ENCODE measurements at places on chromosomes 4 and X. TPM values are rescaled to one million over a fixed set of nuclear protein-coding genes. Genes with fewer than 3 reads are reported as not detected.

DNA sequence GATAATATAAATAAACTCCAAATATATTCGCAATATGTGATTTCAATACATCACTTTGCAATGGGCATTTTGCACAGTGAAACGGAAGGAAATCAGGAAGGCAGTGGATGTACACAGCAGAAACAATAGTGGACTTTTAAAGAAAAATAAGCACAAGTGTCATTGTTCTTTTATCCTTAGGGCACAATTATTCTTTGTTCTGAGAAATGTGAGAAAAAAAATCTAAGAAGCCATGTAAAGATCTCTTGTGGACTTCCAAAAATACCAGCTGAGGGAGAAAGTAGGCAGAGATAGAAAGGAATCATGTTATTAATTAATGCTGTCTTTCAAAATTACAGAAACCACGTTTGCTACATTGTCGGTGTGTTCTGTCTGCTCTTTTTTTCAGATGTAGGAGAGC, 17.6 kb upstream of the PRRG1 start:
- H3K4me1 ChIP-seq: no peaks in the 10 kb centered on the region
- DNase-seq: no peak
- H3K27me3 ChIP-seq: no peaks in the 10 kb centered on the region
- H3K4me3 ChIP-seq: no peak overlapping the region
- H3K27ac ChIP-seq: no peak overlapping the region
- H3K36me3 ChIP-seq: no peaks in the 10 kb centered on the region

DNA sequence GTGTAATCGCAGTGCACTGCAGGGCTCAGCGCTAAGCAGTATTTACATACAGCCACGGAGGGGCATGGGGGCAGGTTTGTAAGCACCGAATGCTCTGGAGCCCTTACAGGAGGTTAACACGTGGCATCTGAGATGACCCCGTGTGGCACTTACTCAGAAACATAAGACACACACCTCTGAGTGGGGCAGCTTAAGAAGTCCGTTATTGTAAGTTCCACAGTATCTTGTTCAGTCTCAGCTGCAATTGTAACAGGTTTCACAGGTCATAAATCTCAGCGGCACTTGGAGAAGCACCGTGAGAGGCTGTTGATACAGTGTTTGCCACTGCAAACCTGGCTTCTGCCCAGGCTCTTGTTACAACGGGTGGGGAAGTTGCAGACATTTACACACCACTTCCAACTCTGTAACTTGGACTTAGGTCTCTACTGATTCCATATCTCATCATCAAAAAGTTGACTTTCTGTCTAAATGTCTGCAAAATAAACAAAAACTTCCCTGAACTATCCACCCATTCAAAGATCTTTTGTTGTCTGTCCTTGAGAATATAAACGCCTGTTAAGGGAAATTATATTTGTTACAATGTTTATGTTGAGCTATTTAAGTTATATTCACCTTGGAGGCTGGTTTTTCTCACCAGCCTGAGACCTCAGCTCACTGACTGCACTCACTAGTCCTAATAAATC, 10.3 kb downstream of the CPLX1 start:
- no peak for DNase-seq
- no peaks in the 10 kb centered on the region for H3K4me1 ChIP-seq
- H3K36me3 ChIP-seq: no peaks in the 10 kb centered on the region
- peaks cover 52% of the 10 kb centered on the region for H3K27me3 ChIP-seq
- no peak overlapping the region for H3K27ac ChIP-seq

EFHC2 gene
- total RNA-seq: 0.32 TPM

GRCh38 chr4:107838861-107839565, 14.3 kb downstream of the SGMS2 start:
- H3K36me3 ChIP-seq: no peaks in the 10 kb centered on the region
- no peaks in the 10 kb centered on the region for H3K27me3 ChIP-seq
- no peaks in the 10 kb centered on the region for H3K4me1 ChIP-seq
- no peak overlapping the region for H3K4me3 ChIP-seq

DNA sequence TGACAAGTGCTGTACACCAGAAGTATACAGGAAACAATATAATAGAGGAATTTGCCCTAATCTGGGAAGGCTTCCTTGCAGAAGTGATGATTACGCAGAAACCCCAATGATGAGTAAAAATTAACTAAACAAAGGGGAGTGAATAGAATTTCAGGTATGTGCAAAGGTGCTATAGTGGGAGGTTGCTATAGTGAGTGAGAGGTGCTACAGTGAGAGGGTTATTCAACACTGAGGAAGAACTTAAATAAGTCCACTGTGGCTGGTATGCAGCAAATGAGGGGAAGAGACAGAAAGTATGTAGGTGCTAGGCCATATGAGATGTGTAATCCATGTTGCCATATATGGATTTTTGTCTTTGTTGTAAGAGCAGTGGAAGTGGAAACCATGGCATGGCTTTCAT, 69.5 kb downstream of the TRIM2 start:
- H3K27me3 ChIP-seq: no peaks in the 10 kb centered on the region
- no peak for DNase-seq
- H3K4me1 ChIP-seq: no peaks in the 10 kb centered on the region
- H3K27ac ChIP-seq: no peak overlapping the region

MGARP gene
- 3.8 TPM for total RNA-seq

DNA sequence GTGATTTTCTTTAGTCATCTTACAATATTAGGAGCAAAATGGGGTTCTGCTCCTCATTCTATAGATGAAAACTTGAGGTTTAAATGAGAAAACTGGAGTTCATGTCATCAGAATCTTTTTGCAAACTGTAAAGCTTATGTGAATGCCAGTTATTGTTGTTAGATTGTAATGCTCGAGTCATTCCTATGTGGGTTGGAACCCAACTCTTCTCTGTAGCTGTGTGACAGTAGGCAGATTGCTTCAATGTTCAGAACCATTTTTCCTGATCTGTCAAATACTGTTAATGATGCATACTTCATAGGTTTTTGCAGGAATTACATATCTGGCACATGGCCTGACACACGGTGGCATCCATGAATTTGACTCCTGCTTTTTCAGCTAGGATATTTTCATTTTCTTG, 178.9 kb downstream of the RAPGEF2 start:
- no peak overlapping the region for H3K4me3 ChIP-seq
- no peaks in the 10 kb centered on the region for H3K36me3 ChIP-seq
- H3K27ac ChIP-seq: no peak overlapping the region
- DNase-seq: no peak
- no peaks in the 10 kb centered on the region for H3K4me1 ChIP-seq
- H3K27me3 ChIP-seq: no peaks in the 10 kb centered on the region

FGF13 gene
- 7.9 TPM for total RNA-seq

GRCh38 chr4:89365776-89366175, 58.2 kb upstream of the GPRIN3 start:
- H3K4me3 ChIP-seq: no peak overlapping the region
- H3K4me1 ChIP-seq: no peaks in the 10 kb centered on the region
- no peak overlapping the region for H3K27ac ChIP-seq
- no peaks in the 10 kb centered on the region for H3K36me3 ChIP-seq
- no peaks in the 10 kb centered on the region for H3K27me3 ChIP-seq

DNA sequence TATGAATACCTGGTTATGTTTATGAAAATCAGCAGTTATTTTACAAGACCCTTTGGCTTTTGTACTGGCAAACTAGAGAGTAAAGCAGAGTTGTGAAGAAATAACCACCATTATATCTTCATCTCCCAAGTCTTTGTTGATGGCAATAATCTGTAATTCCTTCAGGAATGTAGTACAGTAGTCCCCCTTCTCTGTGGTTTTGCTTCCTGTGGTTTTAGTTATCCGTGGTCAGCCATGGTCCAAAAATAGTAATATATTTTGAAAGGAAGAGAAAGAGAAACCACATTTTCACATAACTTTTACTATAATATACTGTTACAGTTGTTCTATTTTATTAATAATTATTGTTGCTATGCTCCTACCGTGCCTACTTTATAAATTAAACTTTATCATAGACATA, 27.8 kb downstream of the BANK1 start:
- H3K27me3 ChIP-seq: no peaks in the 10 kb centered on the region
- no peak for DNase-seq
- no peaks in the 10 kb centered on the region for H3K4me1 ChIP-seq
- no peak overlapping the region for H3K27ac ChIP-seq
- no peaks in the 10 kb centered on the region for H3K36me3 ChIP-seq

NHS gene
- total RNA-seq: 8.5 TPM

MUC7 gene
- total RNA-seq: not detected

DNA sequence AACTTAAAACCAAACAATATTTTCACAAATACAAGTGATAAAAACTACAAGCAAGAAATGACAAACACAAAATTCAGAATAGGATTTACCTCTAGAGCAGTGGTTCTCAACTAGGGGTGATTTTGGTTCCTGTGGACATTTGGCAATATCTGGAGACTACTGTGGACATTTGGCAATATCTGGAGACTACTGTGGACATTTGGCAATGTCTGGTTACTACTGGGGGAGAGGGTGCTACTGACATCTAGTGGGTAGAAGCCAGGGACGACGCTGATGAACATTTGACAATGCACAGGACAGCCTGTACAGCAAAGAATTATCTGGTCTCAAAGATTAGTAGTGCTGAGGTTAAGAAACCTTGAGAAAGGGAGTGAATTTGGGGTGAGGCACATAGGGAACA, 169.8 kb downstream of the CLCN4 start:
- H3K27ac ChIP-seq: no peak overlapping the region
- no peaks in the 10 kb centered on the region for H3K27me3 ChIP-seq
- no peak for DNase-seq
- H3K4me3 ChIP-seq: no peak overlapping the region

GRCh38 chrX:8805046-8805445, 3.9 kb upstream of the FAM9A start:
- DNase-seq: no peak
- no peaks in the 10 kb centered on the region for H3K4me1 ChIP-seq
- H3K27ac ChIP-seq: no peak overlapping the region
- H3K27me3 ChIP-seq: peaks cover 15% of the 10 kb centered on the region
- no peaks in the 10 kb centered on the region for H3K36me3 ChIP-seq

DNA sequence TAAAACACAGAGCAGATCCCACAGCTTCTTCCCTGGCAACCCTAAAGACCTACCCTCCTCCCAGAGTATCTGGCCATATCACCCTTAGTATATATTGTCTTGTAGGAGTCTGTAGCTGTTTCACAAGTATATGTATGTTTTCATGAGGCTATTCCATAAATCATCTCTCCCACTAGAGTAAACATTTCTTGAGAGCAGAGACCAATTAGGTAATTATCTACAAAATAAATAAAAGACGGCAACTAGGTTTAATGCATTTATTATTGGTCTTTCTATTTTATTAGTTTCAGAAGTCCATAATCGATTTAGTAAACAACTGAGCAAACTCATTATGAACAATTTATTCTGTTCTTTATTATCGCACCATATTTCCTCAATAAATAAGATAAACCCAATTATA, 7.0 kb downstream of the ACOT9 start:
- H3K4me3 ChIP-seq: no peak overlapping the region
- no peak for DNase-seq
- no peaks in the 10 kb centered on the region for H3K36me3 ChIP-seq

CHRDL1 gene
- total RNA-seq: 396 TPM
